Osteoblast (primary cell): ENCODE measurements at places on chromosomes 3 and 15. TPM values are rescaled to one million over a fixed set of nuclear protein-coding genes. Genes with fewer than 3 reads are reported as not detected.

UBP1 gene
- 69.0 and 77.4 TPM in 2 replicates for total RNA-seq

DNA sequence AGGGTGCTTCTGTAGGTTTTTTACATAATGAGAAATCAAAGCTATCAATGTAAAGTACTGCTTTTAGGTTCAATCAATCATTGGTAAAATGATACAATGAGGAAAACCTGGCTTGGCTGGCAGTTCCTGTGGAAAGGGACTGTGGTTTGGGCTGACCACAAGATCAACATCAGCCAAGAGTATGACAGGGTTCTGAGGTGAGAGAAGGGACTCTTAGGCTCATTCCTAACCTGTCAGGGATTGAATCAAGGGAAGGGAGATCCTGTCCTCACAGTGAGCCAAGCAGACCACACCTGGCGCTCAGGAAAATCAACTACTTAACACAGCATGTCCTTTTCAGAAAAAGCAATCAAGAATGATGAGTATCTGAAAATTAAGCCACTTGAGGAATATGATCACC is 111.1 kb downstream of the MAGI1 start:
- DNase-seq: no peak

IQCF5 gene
- not detected in 2 replicates for total RNA-seq

GOLGA8H gene
- under 0.01 TPM in 1 of 2 replicates, not detected in the other for total RNA-seq

GRCh38 chr3:106768941-106769480 is 608.2 kb upstream of the CCDC54 start:
- no peak for DNase-seq

HESX1 gene
- total RNA-seq: 0.29 and 0.72 TPM in 2 replicates

CD200R1L gene
- not detected in 2 replicates for total RNA-seq

FAM107A gene
- total RNA-seq: not detected in 2 replicates

- DNase-seq: no peak
Observed at GRCh38 chr15:94135486-94136147, 95.7 kb upstream of the MCTP2 start.

GRCh38 chr3:62926494-62926893 is 51.3 kb upstream of the CADPS start:
- no peak for DNase-seq

- no peak for DNase-seq
Observed at GRCh38 chr15:58999694-59000093, 12.2 kb downstream of the RNF111 start.

EFCC1 gene
- total RNA-seq: not detected in 2 replicates

HTR3E gene
- total RNA-seq: not detected in 2 replicates

DNA sequence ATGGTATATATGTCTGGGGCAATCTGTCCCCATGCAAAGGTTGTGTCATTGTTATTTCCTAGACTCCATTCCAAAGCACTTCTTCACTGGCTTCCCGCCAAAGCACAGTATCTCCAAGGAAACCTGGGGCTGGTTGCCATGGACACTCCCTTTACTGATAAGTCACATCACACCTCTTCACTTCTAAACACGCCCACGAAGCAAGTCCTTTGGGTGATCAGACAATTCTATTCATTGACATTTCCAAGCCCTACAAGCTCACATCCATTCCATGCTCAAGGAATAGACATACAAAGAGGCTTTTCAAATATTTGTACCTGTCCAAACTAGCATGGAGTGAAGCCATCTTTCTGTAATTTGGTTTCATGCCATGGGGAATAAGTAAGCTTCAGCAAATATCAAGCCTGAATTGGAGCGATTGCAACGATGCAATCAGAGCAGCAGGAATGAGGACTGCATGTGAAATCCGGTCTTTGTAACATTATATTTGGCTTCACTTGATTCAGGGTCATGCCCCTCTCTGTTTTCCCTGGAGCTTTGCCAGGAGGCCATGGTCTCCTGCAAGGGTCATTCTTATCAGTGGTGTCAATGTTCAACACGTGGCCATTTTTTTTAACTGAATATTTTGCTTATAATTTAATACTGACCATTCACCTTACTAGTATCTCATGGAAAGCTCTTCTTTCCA is 201.6 kb upstream of the TMC3 start:
- DNase-seq: no peak

MITF gene
- 11.6 and 16.2 TPM in 2 replicates for total RNA-seq

GRCh38 chr3:195461594-195462307 is 18.9 kb upstream of the ACAP2 start:
- DNase-seq: no peak

RCCD1 gene
- total RNA-seq: 11.2 TPM in 2 replicates

IQCH gene
- total RNA-seq: 4.7 and 5.8 TPM in 2 replicates

DNA sequence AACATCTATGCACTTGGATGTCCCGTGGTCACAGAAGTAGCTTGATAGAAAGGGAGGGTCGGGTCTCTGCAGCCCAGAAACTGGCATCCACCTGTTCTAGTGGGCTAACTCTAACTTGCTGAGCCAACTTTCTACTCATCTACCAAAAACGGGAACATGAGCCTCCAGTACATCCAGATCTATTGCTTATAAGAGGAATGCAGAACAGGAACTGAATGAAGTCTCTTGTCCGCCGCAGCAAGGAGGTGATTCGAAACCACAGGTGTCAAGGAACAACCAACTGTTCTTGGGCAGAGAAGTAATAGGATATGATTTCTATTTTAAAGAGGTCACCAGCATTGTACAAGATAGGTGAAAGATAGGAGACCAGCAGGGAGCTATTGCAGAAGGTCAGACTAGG is 17.9 kb downstream of the TERC start:
- DNase-seq: no peak

GRCh38 chr3:53357458-53357857 is 10.1 kb upstream of the DCP1A start:
- no peak for DNase-seq

DNA sequence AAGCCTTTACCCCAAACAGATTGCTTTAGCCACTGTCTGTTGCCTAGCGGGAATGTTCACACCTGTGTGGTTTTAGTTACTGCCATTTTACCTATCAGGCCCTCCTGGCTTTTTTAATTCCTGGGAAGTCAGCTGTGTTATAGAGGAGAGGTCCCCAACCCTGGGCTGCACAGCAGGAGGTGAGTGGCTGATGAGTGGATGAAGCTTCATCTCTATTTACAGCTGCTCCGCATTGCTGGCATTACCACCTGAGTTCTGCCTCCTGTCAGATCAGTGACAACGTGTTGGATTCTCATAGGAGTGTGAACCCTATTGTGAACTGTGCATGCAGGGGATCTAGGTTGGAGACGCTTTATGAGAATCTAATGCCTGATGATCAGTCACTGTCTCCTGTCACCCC is 127.0 kb downstream of the MBNL1 start:
- DNase-seq: no peak
